ENCODE measurements at places on chromosomes 12 and 14.

DNA sequence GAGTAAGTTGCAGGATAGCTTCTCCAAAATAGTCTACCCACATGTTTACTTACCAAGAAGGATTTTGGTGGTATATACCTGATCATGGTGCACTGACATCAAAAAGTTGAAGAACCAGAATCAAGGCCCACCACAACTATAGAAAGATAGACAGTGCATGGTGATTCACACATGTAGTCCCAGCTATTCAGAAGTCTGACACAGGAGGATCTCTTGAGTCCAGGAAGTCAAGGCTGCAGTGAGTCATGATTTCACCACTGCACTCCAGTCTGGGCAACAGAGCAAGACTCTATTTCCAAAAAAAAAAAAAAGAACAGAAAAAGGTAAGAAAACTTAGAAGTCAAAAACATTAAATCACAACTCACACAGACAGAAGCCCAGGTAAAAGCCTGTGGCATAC is 422.2 kb upstream of the FOXG1 start:
- no peak for DNase-seq

DNA sequence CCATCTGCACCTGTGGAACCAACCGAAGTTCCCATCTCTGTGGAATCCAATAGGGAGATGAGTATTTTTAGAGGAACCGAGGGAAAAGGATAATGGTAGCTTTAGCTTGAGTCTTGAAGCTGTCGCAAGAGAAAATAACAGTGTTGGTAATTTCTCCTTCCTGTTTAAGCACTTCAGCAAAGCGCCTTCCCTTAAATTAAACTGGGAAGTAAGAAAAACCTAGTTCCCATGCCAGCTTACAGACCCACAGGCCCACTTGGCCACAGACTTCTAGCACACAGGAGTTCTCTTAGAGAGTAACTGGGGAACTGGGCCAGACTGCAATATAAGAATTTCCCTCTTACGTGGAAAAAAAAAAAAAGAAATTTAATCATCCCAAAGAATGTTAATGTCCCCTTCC is 223.8 kb downstream of the EFCAB11 start:
- no peak for DNase-seq

DNA sequence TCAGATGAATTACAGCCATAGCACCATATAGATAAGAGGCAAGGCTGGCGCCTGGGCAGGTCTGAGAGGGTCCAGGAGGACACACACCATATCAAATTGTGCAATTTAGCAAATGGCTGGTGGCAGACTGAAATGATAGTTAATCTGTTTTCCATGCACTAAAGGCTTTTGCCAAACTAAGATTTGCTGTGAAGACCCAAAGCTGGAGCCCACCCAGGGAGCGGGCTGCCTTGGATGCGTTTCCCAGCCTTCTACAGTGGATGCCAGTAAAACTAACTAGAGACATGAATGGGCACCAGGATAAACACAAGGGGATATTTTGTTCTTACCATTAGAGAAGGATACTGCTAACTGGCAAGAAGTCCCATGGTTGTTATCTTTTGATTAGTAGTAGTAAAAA is 475.1 kb downstream of the DPF3 start:
- DNase-seq = no peak

DNA sequence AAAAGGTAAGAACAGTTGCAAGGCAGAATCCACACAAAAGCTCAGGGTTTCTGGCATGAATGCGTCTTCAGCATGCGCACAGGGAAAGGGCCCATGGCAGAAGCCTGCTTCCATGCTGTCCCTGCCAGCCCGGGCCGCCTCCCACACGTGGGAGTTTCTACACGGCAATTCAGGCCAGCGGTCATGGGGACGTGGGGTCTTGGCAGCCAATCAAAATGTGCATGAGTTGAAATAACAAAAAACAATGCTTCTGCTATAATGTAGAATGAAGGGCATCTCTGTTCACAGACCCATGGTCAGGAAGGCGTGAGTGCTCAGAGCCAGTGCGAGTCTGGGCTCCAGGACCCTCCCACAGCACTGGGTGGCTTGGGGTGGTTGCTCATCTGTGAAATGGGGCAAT is 28.6 kb downstream of the AMN start:
- DNase-seq = no peak

GRCh38 chr14:100058777-100059437 is 6.3 kb upstream of the EVL start:
- no peak for DNase-seq

DNA sequence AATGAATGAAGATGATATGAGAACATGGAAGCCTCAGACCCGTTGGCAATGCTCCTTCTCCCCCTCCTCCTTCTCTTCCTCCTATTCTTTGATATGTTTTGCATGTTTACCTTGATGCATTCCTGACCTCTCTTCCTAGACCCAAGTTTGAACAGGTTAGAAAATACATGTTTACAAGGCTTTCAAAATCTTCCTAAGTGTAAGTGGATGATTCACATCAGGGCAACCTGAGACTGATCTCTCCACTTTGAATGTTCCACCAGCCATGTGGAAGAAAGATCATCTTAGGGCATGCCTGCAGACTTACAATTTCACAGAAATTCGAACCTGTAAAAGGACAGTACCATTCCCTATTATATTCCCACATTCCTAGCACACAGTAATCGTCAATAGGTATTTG is 18.0 kb upstream of the LDHB start:
- DNase-seq = no peak

Data from stimulated activated CD8-positive, alpha-beta memory T cell treated with anti-CD3 and anti-CD28 coated beads, Interleukin-7, amount 100 ng/mL, for 1 hour (primary cell).